ENCODE measurements at places on chromosomes 6 and 20.

- H3K4me3 ChIP-seq = no peak overlapping the region
- H3K4me1 ChIP-seq = no peaks in the 10 kb centered on the region
- H3K36me3 ChIP-seq = no peaks in the 10 kb centered on the region
- peaks cover 6% of the 10 kb centered on the region for H3K27me3 ChIP-seq
- H3K27ac ChIP-seq = no peak overlapping the region
Measured at GRCh38 chr6:165671222-165671768, 8.3 kb upstream of the PDE10A start.

DNA sequence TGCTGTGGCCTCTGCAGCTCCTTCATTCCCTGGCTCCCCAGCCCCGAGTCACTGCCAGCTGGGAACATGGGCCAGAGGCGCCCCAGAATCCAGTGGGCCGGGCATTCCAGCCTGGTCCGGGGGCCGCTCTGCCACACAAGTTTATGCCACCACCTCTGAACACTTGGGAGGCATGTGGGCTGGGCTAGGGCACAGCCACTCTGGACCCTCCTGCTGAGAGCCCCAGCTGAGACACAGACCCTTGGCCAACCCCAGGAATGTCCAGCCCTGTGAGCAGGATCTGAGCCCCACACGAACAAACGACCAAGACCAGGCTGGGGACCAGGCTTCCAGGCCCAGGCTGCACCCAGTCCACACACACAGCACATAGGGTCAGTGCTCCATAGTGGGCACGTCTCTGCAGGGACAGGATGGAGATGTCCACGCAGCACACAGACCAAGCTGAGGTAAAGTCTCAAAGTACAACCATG lies 33.0 kb downstream of the YTHDF1 start:
- no peak for DNase-seq
- H3K27me3 ChIP-seq = peaks cover 31% of the 10 kb centered on the region
- H3K27ac ChIP-seq = no peak overlapping the region
- no peaks in the 10 kb centered on the region for H3K36me3 ChIP-seq

GRCh38 chr6:141117874-141118273 lies 1014.9 kb upstream of the GJE1 start:
- no peak overlapping the region for H3K4me3 ChIP-seq
- DNase-seq = no peak
- H3K36me3 ChIP-seq = no peaks in the 10 kb centered on the region
- H3K27ac ChIP-seq = no peak overlapping the region
- no peaks in the 10 kb centered on the region for H3K4me1 ChIP-seq

DNA sequence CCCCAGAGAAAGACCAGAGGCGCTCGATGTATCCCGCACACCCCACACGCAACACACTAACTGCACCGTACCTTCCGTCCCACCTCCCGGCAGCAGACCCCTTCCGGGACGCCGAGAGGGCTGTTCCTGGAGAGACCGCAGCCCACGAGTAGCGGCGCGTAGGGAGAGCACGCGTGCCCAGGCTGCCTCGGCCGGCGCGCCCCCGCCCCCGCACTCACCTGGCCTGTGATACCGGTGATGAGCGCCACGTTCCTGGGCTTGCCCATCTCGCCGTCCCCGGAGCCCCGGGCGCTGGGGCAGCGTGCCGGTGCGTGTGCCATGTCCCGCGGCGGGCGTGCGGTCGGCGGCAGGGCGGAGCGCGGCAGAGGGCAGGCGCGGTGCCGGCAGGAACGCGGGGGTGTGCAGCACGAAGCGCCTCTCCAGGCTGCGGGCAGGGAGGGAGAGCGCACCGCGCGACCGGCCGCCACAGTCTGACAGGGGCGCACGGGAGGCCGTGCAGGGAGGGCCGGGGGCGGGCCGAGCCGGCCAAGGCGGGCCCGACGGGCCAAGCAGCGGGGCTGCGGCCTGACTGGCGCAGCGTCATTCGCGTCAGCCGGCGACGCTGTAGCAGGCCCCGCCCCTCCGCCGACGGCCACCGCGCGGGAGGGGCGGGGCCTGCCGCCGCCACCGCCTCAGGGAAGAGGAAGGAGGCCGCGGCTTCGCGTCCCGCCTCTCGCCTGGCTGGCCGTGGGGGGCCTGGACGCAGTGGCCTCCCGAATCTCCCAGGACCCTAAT lies at the start of gene GMDS:
GMDS (minus strand) TSS at position 503 of the 774 bp plus-strand sequence.
- peaks cover 11% of the 10 kb centered on the region for H3K36me3 ChIP-seq
- H3K27ac ChIP-seq = peak within 1 kb of the TSS; percentile 88
- H3K4me1 ChIP-seq = peaks cover 29% of the 10 kb centered on the region
- peak; percentile 78 for DNase-seq
- peak within 1 kb of the TSS; percentile 97 for H3K4me3 ChIP-seq

- no peak for DNase-seq
- no peaks in the 10 kb centered on the region for H3K27me3 ChIP-seq
- peaks cover 18% of the 10 kb centered on the region for H3K4me1 ChIP-seq
- no peak overlapping the region for H3K27ac ChIP-seq
- H3K36me3 ChIP-seq = no peaks in the 10 kb centered on the region
- no peak overlapping the region for H3K4me3 ChIP-seq
Measured at GRCh38 chr20:63777614-63778013, 38.0 kb downstream of the SLC2A4RG start.

GRCh38 chr20:10312111-10312510 lies 93.5 kb downstream of the SNAP25 start:
- H3K36me3 ChIP-seq = no peaks in the 10 kb centered on the region
- no peaks in the 10 kb centered on the region for H3K27me3 ChIP-seq
- no peak for DNase-seq

- no peaks in the 10 kb centered on the region for H3K27me3 ChIP-seq
- H3K36me3 ChIP-seq = no peaks in the 10 kb centered on the region
- H3K4me1 ChIP-seq = no peaks in the 10 kb centered on the region
- no peak overlapping the region for H3K4me3 ChIP-seq
- no peak overlapping the region for H3K27ac ChIP-seq
- no peak for DNase-seq
Measured at GRCh38 chr6:132020138-132020581, 69.0 kb upstream of the CCN2 start.

Measured in CD4-positive, alpha-beta T cell (primary cell).